ENCODE measurements at places on chromosomes 4 and X.

DNA sequence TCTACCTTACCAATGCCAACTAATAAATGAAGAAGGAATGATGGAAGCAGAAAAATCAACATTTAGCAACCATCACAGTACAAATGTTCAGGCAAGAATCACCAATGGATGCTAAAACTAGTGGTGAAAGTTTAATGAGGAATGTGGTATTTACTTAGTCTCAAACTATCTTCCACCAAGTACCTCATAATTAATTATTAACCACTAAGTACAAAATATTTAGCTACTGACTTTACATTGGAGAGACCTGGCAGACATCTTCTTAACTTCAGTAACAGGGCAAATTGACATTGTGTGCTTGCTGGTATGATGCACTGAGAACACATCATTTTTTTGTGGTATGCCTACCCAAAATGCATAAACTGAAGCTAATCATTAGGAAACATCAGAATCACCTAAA, 82.4 kb downstream of the DLG3 start:
- ATAC-seq: no peak

DNA sequence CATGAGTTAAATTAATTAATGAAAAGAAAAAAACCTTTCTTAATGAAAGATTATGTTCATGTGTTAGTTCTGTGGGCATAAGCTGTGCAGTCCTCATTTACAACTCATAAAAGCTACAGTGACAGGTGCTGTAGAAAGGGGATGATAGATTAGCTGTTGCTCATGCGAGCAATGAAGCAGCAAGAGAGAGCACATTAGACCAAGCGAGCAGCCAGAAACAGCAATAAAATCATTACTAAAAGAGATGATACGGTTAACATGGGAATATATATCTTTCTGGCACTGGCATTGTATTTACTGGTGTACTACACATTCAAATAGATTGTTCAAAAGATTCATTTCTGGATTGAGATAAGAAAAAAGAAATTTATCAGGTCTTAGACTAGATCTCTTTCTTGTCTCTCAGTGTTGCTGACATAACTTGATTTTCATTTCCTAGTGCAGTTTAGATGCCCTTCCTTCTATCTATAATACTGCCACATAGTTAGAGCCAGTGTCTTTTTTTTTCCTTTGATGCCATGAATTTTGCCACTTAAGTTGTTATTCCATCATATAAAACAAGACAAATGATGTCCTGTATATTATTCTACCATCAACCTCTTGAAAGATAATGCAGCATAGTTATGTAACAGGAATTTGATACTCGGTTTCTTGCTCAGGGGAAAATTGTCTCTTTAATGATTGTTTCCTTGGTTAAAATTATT, 164.6 kb downstream of the BANK1 start:
- ATAC-seq: no peak

GRCh38 chr4:105797225-105797624, 88.6 kb downstream of the GSTCD start:
- no peak for ATAC-seq

- ATAC-seq: no peak
Observed at GRCh38 chrX:143788265-143788664, 67.7 kb upstream of the SPANXN2 start.

- no peak for ATAC-seq
Observed at GRCh38 chr4:159414305-159414704, 311.4 kb downstream of the RAPGEF2 start.

DNA sequence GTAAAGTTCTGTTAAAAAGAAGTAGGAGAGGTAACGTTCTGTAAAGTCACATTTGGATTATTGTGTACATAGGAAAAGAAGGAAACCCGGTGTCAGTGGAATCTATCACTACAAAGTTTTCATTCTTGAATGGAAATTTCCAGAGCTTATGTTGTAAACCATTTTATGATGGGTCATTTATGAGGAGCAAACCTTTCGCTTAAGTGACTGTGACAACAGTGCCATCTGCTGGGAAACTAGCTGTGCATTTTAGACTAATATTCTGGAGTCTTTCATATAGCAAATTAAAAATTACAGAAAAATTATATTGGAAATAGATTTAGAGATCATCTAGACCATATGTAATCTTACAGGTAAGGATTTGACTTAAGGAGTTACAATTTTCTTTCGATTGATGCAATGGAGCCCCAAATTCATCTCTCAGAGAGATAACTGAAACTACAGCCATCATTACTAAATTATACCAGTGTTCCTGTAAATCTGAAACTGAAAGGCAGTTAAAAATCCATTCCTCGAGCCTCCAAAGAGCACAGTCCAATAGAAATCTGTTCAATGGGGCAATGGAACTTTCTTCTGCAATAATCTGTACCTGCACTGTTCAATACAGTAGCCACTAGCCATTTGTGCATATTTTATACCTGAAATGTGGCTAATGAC, 26.9 kb downstream of the ASB9 start:
- no peak for ATAC-seq

- ATAC-seq: no peak
Observed at GRCh38 chr4:114734594-114734993, 136.0 kb downstream of the UGT8 start.

DNA sequence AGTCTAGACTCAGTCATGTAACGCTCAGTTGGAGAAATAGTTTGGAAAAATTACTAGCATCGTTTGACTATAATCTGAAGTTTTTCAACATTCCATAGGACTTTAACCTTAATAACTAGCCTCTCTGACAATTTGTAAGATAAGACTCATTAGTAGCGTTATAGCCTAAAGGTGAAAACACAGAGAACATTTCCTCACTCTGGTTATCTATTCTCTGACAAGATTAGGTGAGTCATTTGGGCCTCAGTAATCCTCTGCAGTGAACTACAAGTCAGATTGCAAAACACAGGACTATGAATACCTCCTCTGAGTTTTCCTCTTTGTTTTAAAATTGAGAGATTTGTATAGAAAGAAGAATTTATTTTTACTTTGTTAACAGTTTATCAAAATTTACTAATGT, 31.8 kb upstream of the PDLIM5 start:
- no peak for ATAC-seq

DNA sequence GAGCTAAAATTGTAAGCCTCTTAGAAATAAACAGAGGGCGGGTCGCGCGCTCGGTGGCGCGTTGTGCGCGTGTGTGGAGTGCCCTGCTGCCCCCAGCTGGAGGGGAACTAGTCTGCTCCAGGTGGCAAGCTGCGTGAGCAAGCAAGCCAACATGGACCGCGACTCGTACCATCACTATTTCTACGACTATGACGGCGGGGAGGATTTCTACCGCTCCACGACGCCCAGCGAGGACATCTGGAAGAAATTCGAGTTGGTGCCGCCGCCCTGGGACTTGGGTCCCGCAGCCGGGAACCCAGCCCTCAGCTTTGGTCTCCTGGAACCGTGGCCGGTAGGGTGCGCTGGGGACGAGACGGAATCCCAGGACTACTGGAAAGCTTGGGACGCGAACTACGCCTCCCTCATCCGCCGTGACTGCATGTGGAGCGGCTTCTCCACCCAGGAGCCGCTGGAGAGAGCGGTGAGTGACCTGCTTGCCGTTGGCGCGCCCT, 66.1 kb downstream of the DNAAF6 start:
- ATAC-seq: no peak

GRCh38 chr4:139484783-139485311, 30.9 kb downstream of the RAB33B start:
- no peak for ATAC-seq

- ATAC-seq: peak; percentile 77
Observed at GRCh38 chrX:154313147-154313546, 17.6 kb downstream of the TKTL1 start.
